NCI-H1105 treated with DMSO at 0.1 percent for 48 hours (cell line): ENCODE measurements at places on chromosomes 1 and 21.

DNA sequence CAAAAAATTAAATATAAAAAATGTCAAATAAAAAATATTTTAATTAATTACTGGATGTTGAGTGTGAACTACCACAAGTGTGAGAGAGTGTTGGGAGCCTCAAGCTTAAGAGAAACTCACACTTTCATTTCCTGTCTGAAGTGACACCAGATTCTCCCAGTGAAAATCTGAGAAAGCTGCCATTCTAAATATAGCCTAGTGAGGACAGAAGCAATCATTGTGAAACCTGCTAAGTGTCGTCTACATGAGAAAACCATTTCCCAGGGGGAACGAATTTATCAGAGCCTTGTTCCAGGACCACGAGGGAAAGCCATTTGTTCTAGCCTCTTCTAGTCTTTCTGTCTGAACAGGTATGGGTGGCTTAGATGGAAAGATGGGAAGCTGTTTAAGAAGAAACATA is 329.3 kb upstream of the PRMT6 start:
- DNase-seq: no peak

DNA sequence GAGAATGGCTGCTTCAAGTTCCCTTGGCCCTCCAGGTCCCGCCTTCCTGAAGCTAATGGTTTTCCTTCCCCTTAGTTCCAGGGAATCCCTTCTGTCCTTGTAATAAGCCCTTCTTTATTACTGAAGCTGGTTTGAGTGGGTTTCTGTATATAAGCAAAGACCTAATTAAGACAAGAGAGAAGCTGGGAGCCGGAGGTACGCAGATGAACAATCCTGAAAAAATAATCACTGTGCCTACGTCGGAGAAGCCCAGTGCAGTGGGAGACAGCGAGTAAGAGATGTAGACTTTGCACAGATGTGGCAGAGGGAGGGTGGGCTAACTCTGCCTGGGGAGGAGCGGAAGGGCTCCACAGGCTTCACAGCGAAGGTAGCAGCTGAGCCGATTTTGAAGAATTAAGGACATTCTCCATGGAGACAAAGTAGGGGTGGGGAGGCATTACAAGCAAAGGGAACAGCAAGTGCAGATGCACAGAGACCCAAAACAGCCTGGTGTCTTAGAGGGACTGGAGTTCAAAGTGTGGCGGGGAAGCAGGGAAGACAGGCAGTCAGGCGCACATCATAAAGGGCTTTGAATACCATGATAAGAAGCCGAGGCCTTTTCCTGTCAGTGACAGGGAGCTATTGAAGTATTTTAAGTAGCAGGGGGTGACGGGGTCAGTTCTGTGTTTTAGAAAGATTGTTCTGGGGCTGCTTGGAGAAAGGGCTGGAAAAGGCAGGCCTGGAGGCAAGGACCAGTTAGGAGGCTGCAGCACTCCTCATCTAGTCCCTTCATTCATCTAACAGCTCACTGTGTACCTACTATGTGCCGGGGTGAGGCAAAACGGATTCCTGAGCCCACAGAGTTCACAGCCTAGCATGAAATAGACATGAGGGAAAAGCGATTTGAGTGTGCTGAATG is 6.5 kb downstream of the RIMS3 start:
- DNase-seq: no peak

DNA sequence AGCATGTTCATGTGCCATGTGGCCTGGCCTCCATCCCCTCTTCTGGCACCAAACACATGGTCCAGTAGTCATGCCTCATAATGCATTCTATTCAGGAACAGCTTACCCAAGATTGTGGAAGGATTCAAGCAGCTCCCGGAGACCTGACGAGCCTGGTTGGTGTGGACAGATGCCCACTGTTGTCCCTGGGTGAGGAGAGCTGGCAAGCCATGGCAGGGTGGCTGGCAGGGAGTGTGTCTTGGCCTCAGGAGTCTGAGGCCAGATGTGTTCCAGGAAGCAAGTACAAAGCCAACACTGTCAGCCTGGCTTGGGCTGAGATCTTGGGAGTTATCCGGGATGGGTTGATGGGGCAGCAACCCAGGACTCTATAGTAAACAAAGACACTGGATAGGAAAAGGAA is 7.3 kb upstream of the FABP3 start:
- DNase-seq: no peak

- no peak for DNase-seq
Measured at GRCh38 chr1:160169553-160170399, 18.4 kb downstream of the ATP1A4 start.

DNA sequence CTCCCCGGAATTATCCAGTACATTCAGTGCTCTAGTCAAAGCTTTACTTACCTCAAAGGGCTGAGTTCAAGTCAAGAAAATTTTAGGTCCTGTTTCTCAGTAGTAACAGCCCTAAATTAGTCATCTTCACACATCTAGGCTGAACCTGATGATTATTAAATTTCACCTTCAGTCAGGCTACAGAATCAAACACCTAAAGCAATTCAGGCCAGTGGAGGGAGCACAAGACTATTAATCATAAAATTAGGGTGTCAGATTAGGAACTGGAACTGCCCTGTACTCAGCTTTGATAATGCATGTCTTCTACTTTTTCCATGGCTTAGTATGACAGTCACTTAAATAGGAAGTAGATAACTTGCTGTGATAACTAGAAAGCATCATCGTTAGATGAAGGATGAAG is 28.4 kb upstream of the BCAS2 start:
- DNase-seq: no peak

GRCh38 chr1:45018599-45019230 is 6.7 kb downstream of the UROD start:
- DNase-seq: peak; percentile 79

- DNase-seq: no peak
Measured at GRCh38 chr21:33398361-33398760, 4.9 kb upstream of the IFNGR2 start.

- no peak for DNase-seq
Measured at GRCh38 chr1:45922813-45923212, 119.4 kb downstream of the MAST2 start.

DNA sequence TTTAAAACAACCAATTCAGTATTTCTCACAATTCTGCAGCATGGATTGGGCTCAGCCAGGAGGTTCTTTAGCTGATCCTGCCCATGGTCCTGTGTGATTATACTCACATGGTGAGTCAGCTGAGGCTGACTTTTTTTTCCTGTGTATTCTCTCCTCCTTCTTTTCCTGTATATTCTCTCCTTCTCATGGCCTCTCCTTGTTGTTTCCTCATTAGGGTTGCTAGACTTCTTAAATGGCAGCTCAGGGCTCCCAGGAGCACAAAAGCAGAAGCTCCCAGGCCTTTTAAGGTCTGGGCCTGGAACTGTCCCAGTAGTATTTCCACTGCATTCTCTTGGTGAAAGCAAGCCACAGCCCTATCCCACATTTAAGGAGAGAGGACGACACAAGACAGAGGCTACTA is 26.8 kb downstream of the VANGL1 start:
- DNase-seq: no peak

GRCh38 chr1:164443166-164443565 is 115.8 kb upstream of the PBX1 start:
- DNase-seq: no peak

DNA sequence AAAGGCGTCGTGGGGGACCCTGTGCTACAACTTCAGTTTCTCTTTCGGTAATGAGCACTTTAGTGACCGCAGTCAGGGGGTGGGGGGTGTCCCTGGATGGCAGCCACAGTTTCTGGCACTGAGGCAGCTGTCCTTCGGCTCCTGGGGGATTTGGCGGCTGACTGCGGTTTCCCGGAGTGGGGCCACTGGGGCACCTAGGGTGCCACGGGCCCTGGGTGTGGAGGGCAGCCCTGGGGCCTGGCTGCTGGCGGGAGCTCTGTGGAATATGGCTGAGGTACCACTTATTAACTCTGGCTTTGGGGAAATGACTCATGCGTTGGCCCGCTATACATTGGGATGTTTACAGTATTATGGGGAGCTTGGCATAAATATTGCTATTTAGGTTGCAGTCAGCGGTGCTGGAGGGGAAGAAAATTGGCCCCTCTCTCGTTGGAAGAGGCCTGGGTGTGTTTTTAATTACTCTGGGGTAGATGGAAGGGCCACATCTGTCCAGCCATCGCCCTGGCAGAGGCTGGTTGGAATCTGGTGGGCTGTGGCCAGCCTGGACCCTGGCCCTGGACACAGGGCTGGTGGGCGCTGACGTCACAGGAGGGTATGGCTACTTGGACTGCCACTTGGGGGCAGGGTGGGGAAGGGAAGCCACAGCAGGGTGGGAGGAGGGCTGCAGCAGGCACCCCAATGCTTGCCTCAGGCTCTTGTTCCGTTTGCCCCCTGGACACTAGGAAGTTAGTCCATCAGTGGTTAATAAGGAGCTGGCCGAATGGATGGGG is 2.0 kb downstream of the EPHB2 start:
- no peak for DNase-seq

DNA sequence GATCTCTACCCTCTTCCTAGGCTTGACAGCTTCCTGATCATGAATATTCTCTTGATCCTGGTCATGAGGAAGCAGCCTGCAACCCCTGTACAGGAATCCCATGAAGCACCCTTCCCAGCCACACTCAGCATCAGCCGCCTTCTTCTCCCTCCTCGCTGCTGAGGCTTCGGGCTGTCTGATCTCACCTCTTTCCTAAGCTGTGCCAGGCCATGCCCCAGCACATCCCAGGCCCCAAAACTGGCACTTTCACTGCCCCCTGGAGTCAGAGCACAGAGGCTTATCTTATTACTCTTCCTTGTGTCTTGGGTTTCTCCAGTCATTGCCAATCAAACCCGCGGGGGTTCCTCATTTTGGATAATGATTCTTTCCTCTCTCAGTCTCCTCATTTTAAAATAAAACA is 259.5 kb downstream of the RGS7 start:
- no peak for DNase-seq

DNA sequence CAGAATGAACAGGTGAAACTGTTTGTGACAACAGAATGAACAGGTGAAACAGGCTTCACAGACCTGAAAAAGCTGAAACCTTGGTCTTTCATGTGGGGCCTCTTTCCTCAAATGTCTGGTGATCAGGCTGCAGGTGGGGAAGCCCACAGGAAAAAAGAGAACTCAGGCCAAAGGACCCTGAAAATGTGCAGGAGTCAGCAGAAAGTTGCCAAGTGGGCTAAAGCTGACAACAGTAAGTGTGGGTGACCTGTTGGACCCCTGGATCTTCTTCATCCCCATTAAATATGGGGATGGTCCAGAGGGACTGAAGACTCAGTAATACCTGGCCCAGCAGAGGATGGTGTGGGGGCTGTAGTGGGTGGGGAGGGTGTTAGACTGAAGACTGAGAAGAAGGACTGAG is 9.1 kb upstream of the CHIT1 start:
- no peak for DNase-seq

GRCh38 chr1:112501810-112502641 is 6.7 kb upstream of the WNT2B start:
- DNase-seq: peak; percentile 60

DNA sequence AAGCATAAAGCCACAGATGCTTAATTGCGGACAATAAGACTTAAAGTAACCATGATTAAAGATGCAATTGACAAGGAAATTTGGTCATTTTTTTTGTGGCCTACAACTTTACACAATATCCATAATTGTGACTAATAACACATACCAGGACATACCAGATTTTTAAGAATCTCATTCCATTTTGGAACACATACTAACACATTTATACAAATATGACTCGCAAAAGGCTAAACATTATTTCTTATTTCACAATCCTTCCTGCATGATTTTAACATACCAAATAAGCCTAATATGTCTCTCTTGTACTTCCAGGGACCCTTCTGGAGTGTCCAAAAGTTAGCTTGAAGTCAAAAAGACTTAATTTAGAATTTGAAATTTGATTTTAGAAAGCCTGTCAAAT is 48.8 kb downstream of the DR1 start:
- DNase-seq: no peak

GRCh38 chr21:15208786-15209185 is 144.0 kb upstream of the NRIP1 start:
- DNase-seq: no peak

DNA sequence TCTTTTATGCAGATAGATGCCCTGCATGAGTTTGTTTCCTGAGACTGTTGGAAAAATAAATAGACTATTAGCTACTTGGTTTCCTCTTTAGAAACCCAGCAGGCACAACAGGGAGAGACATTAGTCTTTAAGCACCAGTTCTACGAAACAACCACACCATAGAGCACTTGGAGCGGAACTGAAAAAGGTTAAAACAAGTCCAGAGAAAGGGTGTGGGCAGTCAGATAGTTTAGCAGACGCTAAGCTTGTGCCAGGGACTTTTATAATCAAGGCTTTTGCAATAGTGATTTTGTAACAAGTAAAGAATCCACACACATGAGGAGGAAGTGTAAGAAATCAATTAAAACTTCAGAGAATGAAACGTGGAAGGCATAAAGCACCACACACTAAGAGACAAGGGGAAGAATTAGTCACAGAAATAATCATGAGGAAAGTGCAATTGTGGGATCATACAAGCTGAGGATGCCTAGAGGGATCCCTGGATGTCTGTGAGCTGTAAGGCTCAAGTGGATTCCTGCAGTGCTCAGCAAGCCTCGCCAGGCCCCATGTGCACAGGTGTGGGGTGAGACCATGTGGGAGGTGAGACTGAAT is 37.8 kb upstream of the TLR5 start:
- no peak for DNase-seq

DNA sequence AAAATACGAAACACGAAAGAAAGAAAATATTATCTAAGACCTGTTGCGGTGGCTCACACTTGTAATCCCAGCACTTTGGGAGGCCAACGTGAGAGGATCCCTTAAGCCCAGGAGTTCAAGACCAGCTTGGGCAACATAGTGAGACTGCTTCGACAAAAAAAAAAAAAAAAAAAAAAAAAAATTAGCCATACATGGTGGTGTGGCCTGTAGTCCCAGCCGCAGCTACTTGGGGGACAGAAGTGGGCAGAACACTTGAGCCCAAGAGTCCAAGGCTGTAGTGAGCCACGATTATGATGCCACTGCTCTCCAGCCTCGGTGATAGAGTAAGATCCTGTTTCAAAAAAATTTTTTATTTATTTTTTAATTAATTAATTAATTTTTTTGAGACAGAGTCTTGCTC is 1.5 kb upstream of the RAB13 start:
- no peak for DNase-seq

DNA sequence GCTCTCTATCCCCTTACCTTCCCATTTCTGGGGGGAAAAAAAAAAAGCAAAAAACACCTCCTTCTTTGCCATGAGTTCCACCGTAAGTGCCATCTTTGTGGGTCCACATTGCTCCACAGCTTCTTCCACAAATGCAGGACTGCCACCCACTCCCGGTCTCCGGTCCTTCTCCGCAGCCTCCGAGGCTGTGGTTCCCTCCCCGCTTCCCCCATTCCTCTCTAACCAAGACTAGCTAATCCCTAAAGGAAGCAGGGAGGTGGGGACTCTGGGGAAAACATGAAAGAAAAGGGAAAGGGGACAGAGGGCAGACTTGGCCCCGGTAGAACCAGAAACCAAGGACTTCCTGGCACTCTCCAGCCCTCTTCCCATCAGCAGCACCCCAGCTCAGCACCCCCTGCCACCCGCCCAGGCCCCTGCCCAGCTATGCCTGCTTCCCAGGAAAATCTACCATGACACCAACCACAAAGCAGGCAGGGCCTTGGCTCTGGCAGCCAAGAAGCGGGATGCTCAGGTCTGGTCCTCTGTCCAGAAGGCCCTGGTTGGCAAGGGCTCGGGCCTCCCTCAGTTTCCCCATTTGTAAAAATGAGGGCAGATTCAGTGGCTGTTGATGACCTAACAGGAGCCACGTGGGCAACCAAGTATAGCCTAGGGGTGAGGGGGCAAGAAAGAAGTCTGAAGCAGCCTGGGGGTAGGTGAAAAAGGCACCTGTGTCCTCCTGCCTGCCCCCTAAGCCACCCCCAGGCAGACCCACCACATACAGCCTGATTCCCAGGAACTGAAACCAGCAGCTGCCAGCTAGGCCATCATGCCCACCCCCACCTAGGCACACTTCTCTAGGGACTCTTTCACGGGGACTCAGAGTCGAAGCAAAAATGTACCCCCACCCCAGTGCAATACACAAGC is 2.5 kb downstream of the EPHA2 start:
- DNase-seq: no peak

- DNase-seq: no peak
Measured at GRCh38 chr1:164725401-164725800, 166.4 kb downstream of the PBX1 start.
